Coronary artery (tissue), 2 donors: ENCODE measurements at places on chromosomes 5 and 9.

DNA sequence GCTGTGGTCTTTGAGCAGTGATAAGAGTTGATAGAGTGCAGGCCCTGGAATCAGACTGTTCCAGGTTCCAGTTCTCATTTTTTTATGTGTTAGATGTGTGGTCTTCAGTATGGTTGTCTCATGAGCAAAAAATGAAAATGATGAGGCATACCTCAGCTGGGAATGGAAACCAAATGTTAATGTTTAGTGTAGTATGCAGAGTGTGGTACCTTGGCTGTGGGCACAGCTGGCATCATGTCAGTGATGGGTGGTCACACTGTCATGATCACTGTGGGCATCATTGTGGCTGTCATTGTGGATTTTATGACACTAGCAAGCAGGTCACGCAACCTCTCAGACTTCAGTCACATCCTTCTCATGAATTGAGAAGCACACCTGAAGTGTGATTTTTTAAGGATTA, 6.4 kb downstream of the ABLIM3 start:
- no peak for DNase-seq

- peak; percentile 96 for DNase-seq
Measured at GRCh38 chr5:54646356-54647101, 129.0 kb downstream of the SNX18 start.

DNA sequence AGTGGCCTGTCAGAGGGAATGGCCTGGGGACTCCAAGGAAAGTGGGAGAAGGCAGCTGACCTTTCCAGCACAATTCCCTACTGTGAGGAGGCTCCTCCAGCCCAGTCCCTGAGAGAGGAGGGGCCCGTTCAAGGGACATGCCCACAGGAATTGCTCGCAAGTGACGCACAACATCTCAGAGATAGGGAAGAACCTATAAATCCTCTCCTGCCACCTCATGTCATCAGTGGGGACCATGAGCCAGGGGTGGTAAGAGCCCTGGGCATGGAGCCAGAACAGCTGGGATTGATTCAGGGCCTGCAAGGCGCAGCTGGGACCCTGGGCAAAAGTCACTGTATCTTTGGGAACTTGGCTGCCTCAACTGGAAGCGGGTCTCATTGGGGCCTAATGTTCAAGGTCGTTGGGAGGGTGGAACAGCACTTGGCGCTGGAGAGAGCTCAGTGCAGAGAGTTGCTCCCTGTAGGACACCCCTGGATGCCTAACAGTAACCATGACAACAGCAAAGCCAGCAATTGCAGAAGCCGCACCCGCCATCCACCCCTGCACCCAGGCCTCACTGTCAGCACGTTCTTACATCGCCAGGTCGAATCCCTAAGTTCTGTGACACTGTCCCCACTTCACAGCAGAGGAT, 41.3 kb upstream of the ORM1 start:
- DNase-seq: no peak

DNA sequence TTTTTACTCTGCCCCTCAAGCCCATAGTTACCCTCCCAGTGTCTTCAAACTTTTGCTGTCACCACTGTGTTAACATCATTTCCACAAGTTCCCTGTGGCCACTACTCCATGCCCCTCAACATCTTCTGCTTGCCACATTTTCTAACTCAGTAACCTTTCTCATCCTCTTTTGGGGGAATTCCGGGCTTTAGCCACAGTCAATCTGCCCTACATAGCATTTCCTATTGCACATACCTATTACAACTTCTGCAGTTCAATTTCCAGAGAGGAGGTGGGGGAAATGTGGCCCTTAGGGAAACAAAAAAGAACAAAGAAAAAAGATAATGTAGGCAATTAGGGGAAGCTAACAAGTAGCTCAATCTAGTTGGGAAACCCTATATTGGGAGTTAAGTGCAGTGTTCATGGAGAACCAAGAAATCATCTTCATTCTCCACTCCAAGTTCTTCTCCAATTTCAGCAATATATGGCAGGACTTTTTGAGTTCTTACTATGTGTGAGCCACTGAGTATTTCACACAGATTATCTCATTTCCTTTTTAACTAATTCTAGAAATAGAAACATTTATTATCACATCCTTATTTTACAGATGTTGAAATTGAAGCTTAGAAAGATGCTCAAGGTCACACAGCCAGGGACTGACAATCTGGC, 40.2 kb upstream of the LPAR1 start:
- no peak for DNase-seq

GRCh38 chr9:72586388-72587130, 65.2 kb downstream of the TMC1 start:
- DNase-seq: no peak

- no peak for DNase-seq
Measured at GRCh38 chr5:74631081-74631953, 9.2 kb downstream of the ENC1 start.

DNA sequence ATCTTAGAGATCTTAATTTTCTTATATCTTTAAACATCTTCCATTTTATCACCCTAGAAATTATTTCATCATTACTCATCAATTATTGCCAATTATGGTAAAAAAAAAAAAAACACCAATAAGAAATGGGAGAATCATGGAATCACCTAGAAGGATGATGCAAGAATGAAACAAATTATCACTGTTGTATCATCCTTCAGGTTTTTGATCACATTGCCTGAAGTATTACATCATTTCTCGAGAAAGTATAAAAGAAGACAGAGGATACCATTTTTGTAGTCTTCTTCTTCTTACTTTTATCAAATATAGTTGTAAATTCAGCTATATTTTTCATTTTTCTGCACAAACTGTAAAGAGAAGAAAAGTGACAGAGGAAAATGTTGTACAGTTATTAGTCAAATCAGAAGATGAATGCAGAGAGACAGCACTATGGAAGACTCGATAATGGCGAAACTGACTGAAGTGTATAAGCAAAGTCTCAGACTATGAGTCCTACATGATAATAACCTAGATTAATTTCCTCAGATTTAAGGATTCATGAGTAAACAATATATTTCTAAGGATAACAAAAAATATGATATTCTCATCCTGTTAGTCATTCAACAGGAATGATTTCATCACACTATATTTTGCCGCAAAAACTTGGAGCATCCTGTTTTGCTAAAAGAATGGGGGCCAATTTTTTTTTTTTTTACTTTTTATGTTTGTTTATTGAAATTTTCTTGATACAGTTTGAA, 5.9 kb upstream of the STC2 start:
- DNase-seq: no peak

DNA sequence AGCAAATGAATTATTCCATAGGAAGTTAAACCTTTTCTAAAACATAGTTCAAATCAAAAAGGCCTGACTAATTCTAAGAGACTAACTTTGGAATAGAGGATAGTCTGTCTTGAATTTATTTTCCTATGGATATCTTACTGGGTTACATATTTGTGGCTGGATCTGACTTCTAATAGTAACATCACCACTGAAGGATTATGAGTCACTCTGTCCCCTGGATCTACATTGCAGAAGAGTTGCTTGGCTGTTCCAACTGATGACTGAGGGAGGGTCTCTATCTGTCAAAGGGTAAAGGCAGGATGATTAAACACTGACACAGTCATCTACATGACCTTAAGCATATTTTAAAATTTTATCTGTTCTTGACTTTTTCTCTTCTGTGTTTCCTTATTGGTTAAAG, 119.6 kb upstream of the FST start:
- DNase-seq: no peak

- DNase-seq: no peak
Measured at GRCh38 chr5:14672484-14673394, 8.2 kb downstream of the OTULIN start.

GRCh38 chr9:116671605-116672004, 15.5 kb upstream of the TRIM32 start:
- no peak for DNase-seq

DNA sequence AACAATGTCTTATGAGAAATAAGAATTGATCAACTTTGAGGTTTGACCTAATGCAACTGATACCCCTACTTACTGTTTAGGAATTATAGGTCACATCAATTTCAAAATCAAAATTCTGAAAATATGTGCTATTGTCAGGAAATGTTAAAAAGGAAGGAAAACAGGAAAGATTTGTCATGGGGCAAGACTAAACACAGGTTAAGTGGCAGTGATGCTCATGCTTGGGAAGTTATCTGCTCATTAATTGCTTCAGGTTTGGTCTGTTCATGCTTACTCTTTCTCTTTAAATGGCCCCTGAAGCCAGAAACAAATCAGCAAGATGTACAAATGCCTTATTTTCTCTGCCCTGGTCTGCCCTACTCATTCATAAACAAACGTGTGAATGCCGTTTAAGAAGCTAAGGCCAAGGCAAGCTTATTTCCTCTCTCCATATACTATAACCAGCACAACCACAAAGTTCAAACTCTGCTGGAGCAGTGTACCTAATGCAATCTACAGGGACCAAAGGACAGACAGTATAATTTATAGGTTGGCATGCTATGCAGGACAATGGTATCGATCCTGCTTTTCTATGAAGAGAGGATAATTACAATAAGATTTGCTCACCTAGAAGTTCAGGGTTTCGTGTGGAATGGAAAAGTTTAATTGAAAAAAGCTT, 177.2 kb downstream of the GNAQ start:
- no peak for DNase-seq

- DNase-seq: no peak
Measured at GRCh38 chr5:116378007-116378776, 196.4 kb downstream of the SEMA6A start.

- no peak for DNase-seq
Measured at GRCh38 chr5:99025298-99026045, 96.7 kb upstream of the CHD1 start.

- DNase-seq: no peak
Measured at GRCh38 chr5:156543348-156544145, 216.6 kb downstream of the SGCD start.

GRCh38 chr5:7565559-7565958, 169.6 kb downstream of the ADCY2 start:
- no peak for DNase-seq

GRCh38 chr5:156201788-156202403, 125.1 kb upstream of the SGCD start:
- DNase-seq: no peak
